ENCODE measurements at places on chromosomes 5 and 9. TPM values are rescaled to one million over a fixed set of nuclear protein-coding genes. Genes with fewer than 3 reads are reported as not detected.

Gene FAM78A
- 6.7 TPM for total RNA-seq

Gene TCERG1
- 79.2 TPM for total RNA-seq

Gene TRAF1
- total RNA-seq = 7.8 TPM

Gene NAA35
- total RNA-seq = 26.9 TPM

Gene NKD2
- total RNA-seq = 0.72 TPM

Gene OCLN
- total RNA-seq = 0.11 TPM

Gene CYSRT1
- total RNA-seq = 0.98 TPM

Gene PHF24
- not detected for total RNA-seq

Gene NFIB
- 30.9 TPM for total RNA-seq

Gene SIT1
- not detected for total RNA-seq

Gene RUFY1
- total RNA-seq = 48.9 TPM

Gene GABRA6
- not detected for total RNA-seq

Gene NRARP
- not detected for total RNA-seq

Gene LCN9
- not detected for total RNA-seq

Gene CDO1
- total RNA-seq = 0.98 TPM

Gene DRD1
- total RNA-seq = not detected

Gene PPP2R2B
- total RNA-seq = 0.64 TPM

Gene PCDH1
- 37.9 TPM for total RNA-seq

Gene ELOVL7
- 0.45 TPM for total RNA-seq

Gene TTC16
- total RNA-seq = 0.16 TPM

Gene NUTM2F
- not detected for total RNA-seq

Gene SLC36A1
- 2.8 TPM for total RNA-seq

Gene PPP3R2
- total RNA-seq = not detected

Gene KLHL9
- total RNA-seq = 20.8 TPM

Gene ZDHHC11
- 15.5 TPM for total RNA-seq

Gene CD14
- 0.30 TPM for total RNA-seq

Gene ALAD
- total RNA-seq = 16.2 TPM

Gene FUT7
- not detected for total RNA-seq

Gene FPGS
- total RNA-seq = 85.7 TPM

Gene TAF11L2
- total RNA-seq = not detected

Gene PTGES
- 20.8 TPM for total RNA-seq

Gene SPRY4
- 65.7 TPM for total RNA-seq

Gene PCDHGA4
- total RNA-seq = 2.0 TPM

Gene PRRX2
- total RNA-seq = not detected

Gene TUSC1
- total RNA-seq = 24.5 TPM

Gene ZNF483
- 3.3 TPM for total RNA-seq

Measured in A375 (cell line).